ENCODE measurements at places on chromosomes 16 and 17.

DNA sequence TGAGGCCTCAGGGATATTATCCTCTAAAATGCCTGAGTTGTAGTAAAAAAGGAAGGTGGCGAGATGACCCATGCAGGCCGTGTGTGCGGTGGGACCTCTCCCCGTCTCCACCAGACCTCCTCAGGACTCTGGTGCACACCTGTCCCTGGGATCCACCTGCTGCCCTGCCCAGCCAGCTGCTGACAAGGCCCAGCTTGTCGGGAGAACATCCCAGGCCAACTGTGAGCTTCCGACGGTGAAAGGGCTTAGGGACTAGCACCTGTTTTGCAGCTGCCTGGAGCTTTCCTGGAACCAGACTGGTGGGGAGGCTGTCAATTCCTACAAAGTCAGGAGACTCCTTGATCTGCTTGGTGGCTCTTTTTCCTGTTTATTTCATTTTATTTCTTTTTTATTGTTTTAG lies 11.6 kb downstream of the IL34 start:
- DNase-seq = no peak

DNA sequence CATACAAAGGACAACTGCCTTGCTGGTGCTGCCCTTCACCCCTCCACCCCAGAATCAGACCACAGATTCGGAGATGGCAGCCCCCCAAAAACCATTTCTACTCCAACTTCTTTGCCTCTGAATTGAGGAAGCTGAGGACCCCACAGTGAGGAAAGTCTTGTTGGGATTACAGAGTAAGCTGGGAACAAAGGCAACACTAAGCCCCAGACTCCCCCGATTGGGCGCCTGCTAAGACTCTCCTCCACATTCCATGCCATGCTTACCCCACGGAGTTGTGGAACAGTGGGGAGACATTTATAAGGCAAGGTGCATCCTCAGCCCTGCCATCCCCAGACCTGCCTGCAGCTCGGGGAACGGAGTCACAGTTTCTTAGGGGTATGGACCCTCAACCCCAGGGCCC lies 1.9 kb downstream of the GIT1 start:
- DNase-seq = no peak

- DNase-seq = no peak
These were observed 22.7 kb downstream of the MYO1D start for GRCh38 chr17:32854207-32854606.

DNA sequence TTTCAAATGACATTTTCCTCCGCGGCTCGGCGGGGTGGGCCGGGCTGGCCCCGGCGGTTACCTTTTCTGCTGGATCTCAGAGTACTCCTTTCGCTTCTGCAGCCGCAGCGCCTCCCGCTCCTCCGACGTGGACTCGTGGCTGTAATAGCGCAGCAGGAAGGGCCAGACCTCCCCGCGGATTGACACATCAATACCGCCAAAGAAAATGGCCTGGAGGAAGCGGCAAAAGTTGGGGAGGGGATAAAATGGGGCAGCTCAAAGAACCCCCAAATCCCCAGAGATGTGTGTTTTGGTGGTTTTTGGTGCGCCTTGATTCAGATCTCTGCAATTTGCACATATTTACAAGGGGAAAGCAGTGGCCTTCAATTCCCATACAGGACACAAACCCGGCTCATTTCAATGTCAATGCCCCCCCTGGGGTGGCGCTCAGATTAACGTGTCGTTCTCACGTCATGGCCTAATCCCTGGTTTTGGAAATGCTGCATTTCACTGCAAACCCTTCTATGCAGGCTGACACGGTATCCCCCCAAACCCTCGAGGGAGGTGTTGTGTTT lies 85.9 kb downstream of the TBC1D16 start:
- no peak for DNase-seq

DNA sequence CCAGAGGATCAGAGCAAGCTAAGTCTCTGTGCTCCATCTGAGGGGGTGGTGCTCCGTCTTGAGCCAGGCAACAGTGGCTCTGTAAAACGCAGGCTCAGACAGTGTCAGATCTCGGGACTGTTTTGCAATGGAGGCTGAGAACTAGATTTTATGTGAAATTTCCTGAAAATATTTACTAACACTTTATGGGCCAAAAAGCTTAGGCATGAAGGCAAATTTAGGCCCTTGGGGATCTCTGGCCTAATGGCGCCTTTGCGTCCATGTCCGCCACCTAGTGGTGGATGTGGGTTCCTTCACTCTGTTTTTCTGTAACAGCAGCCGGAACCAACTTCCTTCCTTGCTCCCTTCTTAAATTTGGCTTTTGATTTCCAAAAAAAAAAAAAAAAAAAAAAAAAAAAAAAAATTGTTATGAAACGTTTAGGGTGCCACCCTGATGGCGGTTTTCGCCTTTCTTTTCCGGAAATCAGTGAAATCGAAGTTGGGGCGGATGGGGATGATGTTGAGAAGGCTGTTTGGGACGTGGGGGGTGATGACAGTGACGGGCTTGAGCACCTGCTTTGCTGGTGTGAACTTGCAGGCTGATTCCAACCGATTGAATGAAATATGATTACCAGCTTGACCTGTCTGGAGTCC lies 14.0 kb upstream of the ELAC2 start:
- no peak for DNase-seq

DNA sequence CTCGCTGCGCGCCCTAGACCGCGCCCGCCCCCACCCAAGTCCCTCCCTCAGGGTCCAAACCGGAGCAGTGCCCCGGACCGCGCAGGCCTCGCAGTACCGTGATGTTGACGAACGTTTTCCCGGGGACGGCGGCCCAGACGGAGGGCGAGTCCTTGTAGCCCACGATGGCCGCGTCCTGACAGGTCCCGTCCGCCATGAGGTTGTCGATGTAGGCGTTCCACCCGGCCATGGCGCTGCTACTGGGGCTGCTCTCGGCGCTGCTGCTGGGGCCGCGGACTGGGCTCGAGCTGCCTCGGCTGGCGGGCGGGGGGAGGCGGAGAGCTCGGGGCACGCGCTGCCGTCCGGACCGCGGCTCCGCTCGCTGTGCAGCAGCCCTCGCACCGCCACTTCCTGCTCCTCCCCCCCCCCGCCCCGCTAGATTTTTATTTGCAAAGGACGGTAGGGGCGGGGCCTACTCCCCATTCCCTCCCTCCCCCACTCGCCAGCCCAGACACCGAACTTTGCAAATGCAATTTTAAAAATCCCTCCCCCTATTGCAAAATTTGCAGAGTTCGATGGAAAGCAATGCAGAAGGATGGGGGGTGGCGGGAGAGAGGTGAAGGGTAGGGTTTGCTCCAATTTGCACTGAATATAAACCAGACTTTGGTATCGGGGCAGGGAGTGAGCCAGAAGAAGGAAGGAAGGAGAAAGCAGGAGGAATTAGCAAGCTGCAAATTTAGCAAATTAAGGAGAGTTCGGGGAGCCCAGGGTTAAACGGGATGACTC lies at the start of gene PFN1:
PFN1 (minus strand) TSS at position 365 of the 765 bp plus-strand sequence; CDS start at position 229, 136 bp downstream.
- DNase-seq = peak; percentile 81

- DNase-seq = no peak
These were observed 52.3 kb downstream of the GRB2 start for GRCh38 chr17:75353176-75353575.

DNA sequence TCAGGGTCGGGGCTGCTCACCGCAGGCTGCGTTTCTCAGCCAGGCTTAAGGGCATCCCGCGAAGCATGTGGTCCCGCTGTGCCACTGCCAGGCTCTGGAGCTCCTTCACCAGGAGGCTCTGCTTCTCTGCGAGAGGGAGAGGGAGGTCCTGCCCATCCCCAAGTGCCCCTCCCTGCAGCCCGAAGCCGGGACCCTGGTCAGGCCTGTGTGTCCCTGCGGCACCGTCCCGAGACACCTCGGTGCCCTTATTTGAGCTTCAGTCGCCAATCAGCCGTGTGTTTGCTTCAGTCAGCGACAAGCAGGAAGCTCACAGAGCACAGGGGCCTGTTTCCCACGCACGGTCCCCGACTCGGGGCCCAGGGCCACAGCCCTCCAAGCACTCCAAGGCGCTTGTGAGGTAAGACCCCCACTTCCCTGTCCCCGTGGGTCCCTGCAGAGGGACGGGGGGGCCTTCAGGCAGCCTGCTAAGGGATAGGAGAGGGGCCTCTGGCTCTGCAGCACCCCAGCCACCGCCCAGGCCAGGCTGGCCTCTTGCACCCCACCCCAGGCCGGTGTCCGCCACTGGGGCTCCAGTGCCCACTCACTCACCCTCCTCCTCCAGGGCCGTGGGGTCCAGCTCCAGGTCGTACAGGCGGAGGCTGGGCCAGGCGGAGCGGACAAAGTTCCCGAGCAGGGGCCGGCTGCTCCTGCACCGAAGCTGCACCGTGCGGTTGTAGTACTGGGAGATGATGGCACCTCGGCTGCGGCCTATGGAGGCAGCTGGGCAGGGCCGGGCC lies 3.2 kb downstream of the TMC6 start:
- DNase-seq = no peak

DNA sequence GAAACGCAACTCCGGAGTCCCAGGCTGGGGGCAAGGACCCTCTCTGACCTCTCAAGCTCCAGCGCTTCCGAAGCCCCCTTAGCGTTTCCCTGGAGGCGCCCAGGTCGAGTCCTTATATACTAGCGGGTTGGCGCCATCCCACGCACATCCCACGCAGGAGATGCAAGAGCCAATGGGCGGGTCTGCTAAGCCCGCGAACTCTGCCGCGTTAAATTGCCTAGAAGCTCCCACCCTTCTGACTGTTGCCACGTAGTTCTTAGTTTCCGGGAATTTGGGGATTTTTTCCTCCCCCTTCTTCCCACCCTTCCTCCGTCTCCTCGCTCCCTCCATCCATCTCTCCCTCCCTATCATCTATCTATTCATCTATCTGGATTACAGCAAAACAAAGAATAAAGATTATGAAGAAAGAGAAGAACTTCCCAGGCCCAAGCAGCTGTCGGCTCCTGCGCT lies at the start of gene SLFN11:
SLFN11 (minus strand) TSS at position 88 of the 450 bp plus-strand sequence. CDS start 9,814 bp downstream, outside the sequence.
- peak; percentile 80 for DNase-seq

- DNase-seq = no peak
These were observed 54.6 kb upstream of the ENDOV start for GRCh38 chr17:80360396-80360795.

DNA sequence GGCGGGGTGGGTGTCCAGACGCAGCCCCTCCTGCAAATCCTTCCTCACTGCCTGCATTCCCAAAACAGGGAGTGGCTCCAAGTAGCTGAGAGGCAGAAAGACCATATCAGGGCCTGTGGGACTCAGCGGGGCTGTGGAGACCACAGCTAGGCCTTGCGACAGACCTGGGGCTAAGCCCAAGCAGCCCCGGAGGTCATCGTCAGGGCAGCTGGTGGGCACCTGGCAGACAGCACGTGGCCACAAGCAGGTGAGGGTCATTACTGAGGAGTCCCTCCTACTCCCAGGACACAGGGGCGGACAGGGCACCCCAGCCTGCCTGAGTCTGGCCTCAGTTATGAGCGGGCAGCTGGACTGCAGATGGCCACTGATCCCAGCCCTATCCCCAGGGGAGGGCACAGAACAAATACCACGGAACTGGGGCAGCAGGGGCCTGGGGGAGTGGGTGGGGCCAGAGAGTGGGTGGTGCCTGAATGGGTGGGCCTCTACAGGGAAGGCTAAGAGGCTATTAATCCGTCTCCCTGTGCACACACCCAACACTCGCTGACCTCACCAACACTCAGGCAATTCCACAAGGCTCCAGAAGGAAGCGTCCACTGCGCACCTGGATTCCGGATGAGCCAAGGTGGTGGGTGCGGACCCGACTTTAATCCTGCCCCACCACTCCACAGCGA lies 8.5 kb downstream of the HS3ST6 start:
- DNase-seq = no peak

DNA sequence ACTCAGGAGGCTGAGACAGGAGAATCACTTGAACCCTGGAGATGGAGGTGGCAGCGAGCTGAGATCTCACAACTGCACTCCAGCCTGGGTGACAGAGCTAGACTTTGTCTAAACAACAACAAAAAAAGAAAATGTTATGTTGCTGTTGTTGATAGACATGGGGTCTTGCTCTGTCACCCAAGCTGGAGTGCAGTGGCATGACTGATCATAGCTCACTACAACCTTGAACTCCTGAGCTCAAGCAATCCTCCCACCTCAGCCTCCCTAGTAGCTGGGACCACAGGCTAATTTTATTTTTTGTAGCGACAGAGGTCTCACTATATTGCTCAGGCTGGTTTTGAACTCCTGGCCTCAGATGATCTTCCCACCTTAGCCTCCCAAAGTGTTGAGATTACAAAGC lies 20.0 kb downstream of the FBXO47 start:
- no peak for DNase-seq

GRCh38 chr16:2482249-2482648 lies 7.3 kb downstream of the TBC1D24 start:
- no peak for DNase-seq

DNA sequence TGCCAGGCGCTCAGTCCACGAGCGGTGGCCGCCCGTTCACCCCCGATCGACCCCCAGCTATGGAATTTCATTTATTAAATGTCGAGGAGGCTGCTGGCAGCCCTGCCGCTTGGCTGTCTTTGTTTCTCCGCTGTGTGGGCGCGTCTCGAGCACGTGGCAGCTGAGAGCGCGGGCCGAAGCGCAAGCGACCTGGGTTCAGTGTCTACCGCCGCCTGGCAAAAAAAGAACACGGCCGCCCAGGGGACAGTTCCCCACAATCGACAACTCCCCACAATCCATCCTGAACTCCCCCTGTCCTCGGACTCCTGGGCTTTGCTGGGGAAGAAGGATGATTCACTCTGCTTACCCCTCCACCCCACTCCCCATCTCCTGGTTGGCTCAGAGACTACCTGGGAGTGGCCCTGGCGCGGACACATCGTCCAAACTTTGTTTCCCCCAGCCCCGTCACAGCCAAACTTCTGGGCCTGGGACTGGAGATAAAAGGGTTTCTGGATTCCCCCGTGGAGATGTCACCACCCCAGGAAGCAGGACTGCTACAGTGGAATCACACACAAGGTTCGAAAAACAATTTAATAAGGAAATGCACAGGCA lies 1.7 kb upstream of the ANKRD13B start:
- DNase-seq = no peak

GRCh38 chr17:61822326-61823285 lies 40.7 kb downstream of the BRIP1 start:
- DNase-seq = no peak

DNA sequence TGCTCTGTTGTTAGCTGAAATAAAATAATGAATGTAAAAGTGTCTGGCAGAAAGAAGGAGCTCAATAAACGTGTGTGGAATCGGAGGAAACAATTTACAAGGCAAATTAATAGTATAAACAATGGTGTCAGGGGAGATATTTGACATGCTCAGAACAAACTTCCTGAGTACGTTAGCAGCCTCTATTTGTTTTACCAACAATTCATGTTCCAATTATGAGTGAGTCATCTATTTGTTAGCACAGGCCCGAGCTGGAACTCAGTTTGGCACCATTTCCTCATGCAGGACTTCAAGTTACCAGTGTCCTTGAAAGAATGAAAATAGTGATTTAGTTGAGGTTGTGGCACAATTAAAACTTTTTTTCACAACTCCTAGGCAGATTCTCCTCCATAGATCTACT lies 9.1 kb downstream of the ASIC2 start:
- no peak for DNase-seq

DNA sequence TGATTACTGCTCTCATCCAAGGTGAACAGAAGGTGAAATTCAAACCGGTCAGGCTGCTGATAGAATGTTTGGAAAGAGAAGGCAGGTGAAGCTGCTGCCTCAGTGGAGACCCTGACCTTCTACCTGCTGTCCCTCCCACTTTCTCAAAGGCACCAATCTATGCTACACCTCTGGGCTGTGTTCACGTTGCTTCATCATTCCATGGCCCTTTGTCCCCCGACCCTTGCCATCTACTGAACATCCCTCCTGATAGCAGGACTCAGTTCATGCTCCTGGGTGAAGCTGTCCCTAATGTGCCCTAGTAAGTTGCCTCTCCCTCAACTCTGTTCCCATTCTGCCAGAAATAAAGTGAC lies 44.2 kb upstream of the SOX9 start:
- no peak for DNase-seq

- DNase-seq = no peak
These were observed 3.2 kb upstream of the CRHR1 start for GRCh38 chr17:45780921-45781320.

All from stimulated activated CD8-positive, alpha-beta memory T cell treated with anti-CD3 and anti-CD28 coated beads, Interleukin-4, amount 100 ng/mL, for 4 hours (primary cell).